Activated naive CD4-positive, alpha-beta T cell treated with anti-CD3 and anti-CD28 coated beads, Interleukin-2, amount 10 ng/mL, durations not matched to agents 7 days and 5 days (primary cell): ENCODE measurements at places on chromosomes 2 and 18.

DNA sequence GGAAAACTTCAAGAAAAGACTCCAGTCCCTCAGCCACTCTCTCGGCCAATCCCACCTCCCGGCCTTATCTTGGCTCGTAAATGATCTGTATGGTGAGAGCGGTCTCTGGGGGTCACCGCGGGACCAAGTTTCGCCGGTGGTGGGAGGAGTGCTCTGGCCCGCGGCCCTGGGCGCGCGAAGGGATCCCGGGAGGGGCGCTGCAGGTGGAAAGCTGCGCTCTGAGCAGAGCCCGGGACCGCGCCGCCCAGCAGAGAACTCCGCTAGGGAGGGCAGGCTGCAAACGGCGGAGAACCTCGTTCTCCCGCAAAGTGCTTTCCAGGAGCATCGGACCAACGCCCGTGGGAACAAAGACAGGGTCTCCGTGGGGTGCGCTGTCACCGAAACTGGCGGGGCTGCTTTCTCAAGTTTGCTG is 622 bp downstream of the LRP2 start:
- peak; percentile 25 for DNase-seq

DNA sequence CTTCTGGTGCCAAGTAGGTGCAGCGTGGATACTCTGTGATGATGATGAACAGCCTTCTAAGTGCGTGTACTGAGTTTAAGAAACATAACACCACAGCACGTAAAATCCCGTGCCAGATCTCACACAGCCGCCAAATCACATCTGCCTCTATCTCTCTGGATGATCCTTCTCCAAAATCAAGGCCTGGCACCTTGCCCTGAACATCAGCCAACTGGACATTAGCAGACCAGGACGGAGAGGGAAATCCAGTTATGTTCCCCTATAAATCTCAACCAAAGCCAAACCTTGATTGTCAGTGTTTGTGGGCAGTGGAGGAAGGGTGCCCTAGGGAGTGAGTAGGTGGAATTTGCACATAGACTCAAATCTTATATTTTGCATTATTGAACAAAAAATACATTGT is 164.3 kb downstream of the MIB1 start:
- no peak for DNase-seq

GRCh38 chr2:213691351-213691750 is 407.1 kb downstream of the SPAG16 start:
- DNase-seq = no peak

GRCh38 chr2:38159597-38159996 is 83.6 kb upstream of the CYP1B1 start:
- no peak for DNase-seq

- DNase-seq = no peak
Observed at GRCh38 chr18:69757733-69758132, 189.9 kb downstream of the CD226 start.
